ENCODE measurements at places on chromosomes 3 and 15.
A peak's percentile ranks its signal among the peaks of the same experiment; 100 is the strongest.

DNA sequence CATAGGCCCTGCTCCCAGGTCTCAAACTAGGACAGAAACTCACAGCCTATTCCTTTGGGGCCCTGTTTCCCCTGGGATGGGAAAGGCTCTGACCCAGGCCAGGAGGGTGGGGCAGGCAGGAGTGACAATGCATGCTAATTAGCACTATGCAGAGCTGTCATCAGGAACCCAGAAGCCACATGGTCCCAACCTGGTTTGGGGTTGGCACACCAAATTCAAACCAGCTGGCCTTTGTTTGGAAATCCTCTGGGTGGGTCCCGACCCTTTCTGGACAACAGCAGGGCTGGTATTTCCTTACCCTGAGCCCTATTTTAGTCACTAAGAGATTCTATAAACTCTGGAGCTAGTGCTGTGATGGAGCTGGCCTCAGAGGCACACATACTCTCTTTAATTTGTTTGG is 166.2 kb downstream of the LRTM1 start:
- H3K4me3 ChIP-seq, result no peak overlapping the region
- no peak overlapping the region for H3K27ac ChIP-seq
- H3K36me3 ChIP-seq, result no peaks in the 10 kb centered on the region
- DNase-seq, result no peak
- H3K4me1 ChIP-seq, result no peaks in the 10 kb centered on the region

- H3K27ac ChIP-seq, result no peak overlapping the region
- no peaks in the 10 kb centered on the region for H3K36me3 ChIP-seq
- DNase-seq, result no peak
- H3K4me3 ChIP-seq, result no peak overlapping the region
- no peaks in the 10 kb centered on the region for H3K4me1 ChIP-seq
Observed at GRCh38 chr3:37272741-37273140, 98.4 kb upstream of the LRRFIP2 start.

- DNase-seq, result no peak
- H3K36me3 ChIP-seq, result no peaks in the 10 kb centered on the region
- H3K27me3 ChIP-seq, result no peaks in the 10 kb centered on the region
- no peaks in the 10 kb centered on the region for H3K4me1 ChIP-seq
- no peak overlapping the region for H3K27ac ChIP-seq
Observed at GRCh38 chr3:181919375-181919774, 207.7 kb downstream of the SOX2 start.

- H3K4me1 ChIP-seq, result no peaks in the 10 kb centered on the region
- H3K27me3 ChIP-seq, result no peaks in the 10 kb centered on the region
- no peak overlapping the region for H3K4me3 ChIP-seq
- DNase-seq, result no peak
Observed at GRCh38 chr3:111616417-111617105, 21.4 kb upstream of the ZBED2 start.

DNA sequence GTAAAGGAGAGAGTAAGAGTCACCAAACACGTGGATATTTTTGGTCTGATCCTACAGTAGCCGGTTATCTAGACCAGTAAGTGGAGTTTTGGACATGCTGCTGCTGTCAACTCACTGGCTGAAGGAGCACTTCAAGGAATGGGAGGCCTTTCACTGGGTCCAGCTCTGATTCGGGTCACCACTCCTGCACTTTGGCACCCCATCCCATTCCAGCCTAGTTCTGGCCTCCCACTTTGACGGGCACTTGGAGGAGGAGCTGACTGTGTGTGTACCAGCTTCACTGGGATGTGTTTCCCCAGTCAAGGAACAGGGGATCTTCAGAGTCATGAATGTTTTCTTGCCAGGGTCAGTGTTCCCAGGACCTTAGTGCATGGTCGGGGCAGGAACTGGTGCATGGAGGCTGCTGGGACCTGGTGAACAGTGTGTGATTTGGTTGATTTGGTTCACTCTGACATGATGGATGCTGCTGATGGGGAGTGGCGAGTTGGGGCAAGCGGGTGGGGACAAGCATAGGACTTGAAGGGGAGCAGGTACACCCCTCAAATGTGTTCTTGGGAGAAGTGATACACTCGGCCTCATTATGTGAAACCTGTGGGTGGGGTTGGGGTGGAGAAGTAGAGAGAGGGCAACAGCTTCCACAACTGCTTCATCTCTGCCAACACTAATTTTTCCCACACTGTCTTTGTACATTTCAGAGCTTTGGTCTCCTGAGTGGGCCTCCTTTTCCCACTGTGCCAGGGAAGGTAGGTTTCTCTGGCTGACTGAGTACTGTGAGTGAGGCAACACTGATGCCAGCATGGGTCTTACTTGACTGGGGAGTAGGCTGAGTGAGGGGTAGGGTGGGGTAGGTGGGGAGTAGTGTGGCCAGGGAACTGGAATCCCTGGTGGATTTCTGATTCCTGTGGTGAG is 64.0 kb downstream of the RGMA start:
- H3K27ac ChIP-seq, result no peak overlapping the region
- no peaks in the 10 kb centered on the region for H3K27me3 ChIP-seq
- no peaks in the 10 kb centered on the region for H3K4me1 ChIP-seq
- DNase-seq, result no peak
- H3K4me3 ChIP-seq, result no peak overlapping the region

GRCh38 chr3:58066842-58067241 is 58.6 kb downstream of the FLNB start:
- peaks cover 3% of the 10 kb centered on the region for H3K4me1 ChIP-seq
- peak overlapping the region; percentile 86 for H3K27ac ChIP-seq
- no peaks in the 10 kb centered on the region for H3K27me3 ChIP-seq
- no peaks in the 10 kb centered on the region for H3K36me3 ChIP-seq
- DNase-seq, result no peak

DNA sequence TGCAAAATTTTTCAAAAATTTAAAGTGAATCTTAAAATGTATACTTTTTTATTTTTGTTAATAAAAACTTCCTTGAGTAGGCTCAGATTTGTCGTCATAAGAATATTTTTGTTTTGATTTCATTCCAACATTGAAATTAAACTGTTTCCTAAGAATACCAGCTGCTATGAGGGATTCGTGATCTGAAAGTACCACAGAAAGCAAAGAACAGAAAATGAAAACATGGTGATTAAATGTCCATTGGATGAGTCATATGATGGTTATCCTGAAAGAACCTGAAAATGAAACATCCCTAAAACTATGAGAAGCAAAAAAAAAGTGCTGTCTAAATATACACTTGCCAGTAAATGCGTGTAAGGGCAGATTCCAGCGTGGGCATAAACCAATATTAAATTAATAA is 143.8 kb downstream of the GMNC start:
- H3K27me3 ChIP-seq, result no peaks in the 10 kb centered on the region
- H3K4me3 ChIP-seq, result no peak overlapping the region
- no peaks in the 10 kb centered on the region for H3K4me1 ChIP-seq
- H3K27ac ChIP-seq, result peak overlapping the region; percentile 35

- H3K4me3 ChIP-seq, result no peak overlapping the region
- DNase-seq, result no peak
- H3K36me3 ChIP-seq, result no peaks in the 10 kb centered on the region
- no peaks in the 10 kb centered on the region for H3K4me1 ChIP-seq
Observed at GRCh38 chr15:90812171-90812957, 56.0 kb upstream of the FURIN start.

DNA sequence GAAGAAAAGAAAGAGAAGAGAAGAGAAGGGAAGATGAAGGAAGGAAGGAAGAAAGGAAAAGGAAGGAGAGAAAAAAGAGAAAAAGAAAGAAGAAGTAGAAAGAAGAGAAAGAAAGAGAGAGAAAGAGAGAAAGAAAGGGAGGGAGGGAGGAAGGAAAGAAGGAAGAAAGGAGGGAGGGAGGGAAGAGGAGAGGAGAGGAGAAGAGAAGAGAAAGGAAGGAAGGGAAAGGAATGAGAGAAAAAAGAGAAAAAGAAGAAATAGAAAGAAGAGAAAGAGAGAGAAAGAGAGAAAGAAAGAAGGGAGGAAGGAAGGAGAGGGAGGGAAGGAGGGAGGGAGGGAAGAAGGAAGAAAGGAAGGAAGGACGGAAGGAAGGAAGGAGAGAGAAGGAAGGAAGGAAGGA is 217.9 kb upstream of the POU1F1 start:
- H3K27ac ChIP-seq, result no peak overlapping the region
- no peaks in the 10 kb centered on the region for H3K36me3 ChIP-seq
- H3K4me1 ChIP-seq, result no peaks in the 10 kb centered on the region
- no peak overlapping the region for H3K4me3 ChIP-seq
- DNase-seq, result no peak

GRCh38 chr15:50009634-50010033 is 109.4 kb downstream of the ATP8B4 start:
- H3K4me3 ChIP-seq, result no peak overlapping the region
- no peaks in the 10 kb centered on the region for H3K4me1 ChIP-seq
- H3K36me3 ChIP-seq, result no peaks in the 10 kb centered on the region
- no peak overlapping the region for H3K27ac ChIP-seq
- H3K27me3 ChIP-seq, result no peaks in the 10 kb centered on the region

- H3K27me3 ChIP-seq, result no peaks in the 10 kb centered on the region
- H3K27ac ChIP-seq, result no peak overlapping the region
- DNase-seq, result no peak
- no peaks in the 10 kb centered on the region for H3K36me3 ChIP-seq
- no peak overlapping the region for H3K4me3 ChIP-seq
Observed at GRCh38 chr3:100131241-100131640, 16.9 kb upstream of the FILIP1L start.

DNA sequence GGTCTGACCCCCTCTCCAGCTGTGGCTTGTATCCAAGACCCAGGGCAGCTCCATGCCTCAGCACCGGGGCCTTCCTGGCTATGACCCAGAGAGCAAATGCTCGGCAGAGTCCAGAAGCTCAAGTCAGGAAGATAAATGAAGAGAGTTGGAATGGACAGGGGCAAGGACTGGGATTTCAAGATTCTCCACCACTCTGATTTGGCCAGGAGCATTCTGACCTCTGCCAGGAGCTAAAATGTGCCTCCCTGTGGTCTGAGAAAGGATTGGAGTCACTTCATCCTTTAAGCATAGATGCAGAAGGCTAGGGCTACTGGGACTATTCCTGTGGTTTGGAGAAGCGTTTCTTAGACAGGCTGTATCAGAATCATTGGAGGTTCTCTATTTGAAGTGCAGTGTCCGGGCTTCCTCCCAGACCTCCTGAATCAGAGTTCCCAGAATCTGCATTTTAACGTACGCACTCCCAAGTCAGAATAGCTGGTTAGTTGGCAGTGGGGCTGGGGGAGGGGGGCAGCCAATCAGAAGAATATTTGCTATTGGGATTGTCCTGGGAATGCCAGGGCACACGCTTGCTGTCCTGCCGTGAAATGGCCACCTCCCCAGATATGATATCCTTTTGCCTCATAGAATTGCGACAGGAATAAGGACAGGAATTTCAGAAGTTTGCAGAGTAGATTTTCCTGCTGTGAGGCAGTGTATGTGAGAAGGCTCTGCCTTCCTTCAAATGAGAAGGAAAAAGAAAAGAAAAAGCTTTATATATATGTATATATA is 57.4 kb downstream of the HRH1 start:
- no peaks in the 10 kb centered on the region for H3K36me3 ChIP-seq
- H3K27me3 ChIP-seq, result no peaks in the 10 kb centered on the region
- H3K4me3 ChIP-seq, result no peak overlapping the region
- peaks cover 3% of the 10 kb centered on the region for H3K4me1 ChIP-seq

DNA sequence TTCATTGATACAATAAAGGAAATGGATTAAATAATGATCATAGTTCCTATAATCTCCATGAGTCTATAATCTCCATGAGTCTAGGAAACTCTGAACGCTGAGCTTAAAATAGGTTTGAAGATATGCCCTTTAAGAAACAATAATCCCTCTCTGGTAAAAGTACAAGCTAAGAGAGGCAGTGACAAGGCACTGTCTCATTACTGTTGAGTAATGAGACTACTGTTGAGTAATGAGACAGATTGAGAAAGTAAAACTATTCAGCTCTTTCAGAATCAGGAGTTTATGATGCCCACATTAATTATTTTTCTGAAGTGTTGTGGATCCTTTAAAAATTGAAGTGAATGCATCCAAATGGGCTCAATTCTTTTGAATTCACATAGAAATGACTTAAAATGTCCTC is 235.5 kb upstream of the THRB start:
- no peaks in the 10 kb centered on the region for H3K27me3 ChIP-seq
- H3K27ac ChIP-seq, result no peak overlapping the region
- H3K4me1 ChIP-seq, result no peaks in the 10 kb centered on the region
- DNase-seq, result no peak
- H3K36me3 ChIP-seq, result no peaks in the 10 kb centered on the region
- no peak overlapping the region for H3K4me3 ChIP-seq

GRCh38 chr3:72338942-72339669 is 509.1 kb downstream of the SHQ1 start:
- DNase-seq, result peak; percentile 43
- no peaks in the 10 kb centered on the region for H3K27me3 ChIP-seq
- no peak overlapping the region for H3K4me3 ChIP-seq
- H3K36me3 ChIP-seq, result no peaks in the 10 kb centered on the region
- H3K27ac ChIP-seq, result no peak overlapping the region
- H3K4me1 ChIP-seq, result peaks cover 3% of the 10 kb centered on the region

DNA sequence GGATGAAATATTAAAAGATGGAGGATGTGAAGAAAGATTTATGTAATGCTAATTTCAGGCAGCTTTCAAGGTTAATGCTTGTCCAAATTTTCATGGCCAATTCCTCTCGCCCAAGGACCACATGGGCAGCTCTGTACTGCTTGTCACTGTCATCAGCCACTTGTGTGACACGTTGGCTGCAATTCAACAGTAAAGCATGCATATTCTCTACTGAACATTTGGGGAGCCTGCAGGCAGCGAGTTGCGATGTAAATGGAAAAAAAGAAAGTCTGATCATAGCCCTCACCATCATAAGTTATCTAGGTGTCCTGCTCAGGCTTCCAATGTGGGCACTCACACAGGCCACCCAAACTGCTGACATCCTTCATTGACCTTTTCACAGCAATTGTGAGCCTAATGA is 1026.8 kb upstream of the NR2F2 start:
- H3K4me3 ChIP-seq, result no peak overlapping the region
- no peaks in the 10 kb centered on the region for H3K36me3 ChIP-seq
- no peaks in the 10 kb centered on the region for H3K4me1 ChIP-seq
- no peaks in the 10 kb centered on the region for H3K27me3 ChIP-seq
- peak overlapping the region; percentile 88 for H3K27ac ChIP-seq

GRCh38 chr15:62625429-62626033 is 417.0 kb upstream of the TPM1 start:
- H3K27ac ChIP-seq, result peak overlapping the region; percentile 27
- no peaks in the 10 kb centered on the region for H3K36me3 ChIP-seq
- H3K4me1 ChIP-seq, result no peaks in the 10 kb centered on the region
- DNase-seq, result no peak
- H3K27me3 ChIP-seq, result no peaks in the 10 kb centered on the region

- H3K4me1 ChIP-seq, result no peaks in the 10 kb centered on the region
- no peak for DNase-seq
- H3K27ac ChIP-seq, result no peak overlapping the region
Observed at GRCh38 chr15:42253300-42253699, 19.7 kb upstream of the GANC start.

Data from uterus (tissue), 4 donors.